ENCODE measurements at places on chromosomes 6 and 20.

GRCh38 chr20:7790189-7790588, 150.1 kb downstream of the HAO1 start:
- H3K27me3 ChIP-seq: no peaks in the 10 kb centered on the region
- H3K4me3 ChIP-seq: no peak overlapping the region
- DNase-seq: no peak
- no peak overlapping the region for H3K27ac ChIP-seq
- no peaks in the 10 kb centered on the region for H3K4me1 ChIP-seq

DNA sequence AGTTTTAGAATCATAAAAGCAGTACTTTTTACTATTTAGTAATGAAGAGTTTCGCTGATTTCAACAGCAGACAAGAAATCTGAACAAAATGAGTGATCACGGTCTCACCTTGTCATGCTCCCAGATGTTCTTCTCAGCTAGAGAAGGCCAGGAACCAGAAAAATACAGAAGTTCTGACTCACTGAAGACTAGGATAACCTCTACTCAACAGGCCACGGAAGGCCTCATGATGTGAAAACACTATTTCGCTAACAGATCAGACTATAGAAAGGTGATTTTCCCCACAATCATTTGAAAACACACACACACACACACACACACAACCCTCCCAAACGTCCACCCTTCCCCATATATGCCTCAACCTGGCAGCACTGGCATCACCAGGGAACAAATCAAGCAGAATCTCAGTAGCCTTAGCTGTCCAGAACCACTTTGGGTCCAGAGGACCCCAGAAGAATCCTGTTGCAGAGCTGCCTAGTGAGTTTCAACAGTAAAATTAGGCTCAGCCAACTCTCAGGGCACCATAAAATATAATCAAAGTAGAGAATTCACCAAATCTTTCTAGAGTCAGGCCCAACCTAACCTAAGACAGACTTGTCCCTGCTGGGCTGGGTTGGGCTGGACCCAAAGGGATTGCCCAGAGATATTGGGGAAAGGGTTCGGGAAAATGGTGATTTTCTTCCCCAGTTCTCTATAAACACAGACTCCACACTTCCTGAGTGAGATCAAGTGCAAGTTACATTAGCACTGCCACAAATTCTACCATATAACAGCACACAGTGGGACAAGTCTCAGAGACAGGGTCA, 7.9 kb downstream of the EXOC2 start:
- H3K4me1 ChIP-seq: peaks cover 59% of the 10 kb centered on the region
- no peak for DNase-seq
- peak overlapping the region; percentile 96 for H3K27ac ChIP-seq
- no peaks in the 10 kb centered on the region for H3K27me3 ChIP-seq
- H3K36me3 ChIP-seq: no peaks in the 10 kb centered on the region
- peak overlapping the region; percentile 11 for H3K4me3 ChIP-seq

DNA sequence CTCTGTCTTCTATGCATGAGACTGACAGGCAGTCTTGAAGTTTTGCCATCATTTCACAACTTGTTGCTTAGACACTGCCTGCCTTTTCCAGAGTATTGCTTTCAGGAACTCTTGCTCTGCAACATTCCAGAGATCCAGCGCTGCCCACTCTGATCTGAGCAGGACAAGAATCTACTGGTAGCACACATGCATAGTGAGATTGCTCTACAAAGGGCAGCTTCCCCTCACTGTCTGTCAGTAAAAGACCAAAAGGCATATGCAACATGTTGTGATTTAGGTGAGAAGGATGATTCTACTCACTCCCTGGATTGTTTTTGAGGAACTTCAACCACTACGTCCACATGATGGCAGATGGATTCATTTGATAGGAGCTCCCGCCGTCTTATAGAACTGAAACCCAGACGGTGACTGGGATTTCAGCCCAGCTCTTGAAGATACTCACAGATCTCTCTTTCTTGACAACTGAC, 259.1 kb downstream of the ARID1B start:
- peaks cover 15% of the 10 kb centered on the region for H3K4me1 ChIP-seq
- H3K4me3 ChIP-seq: no peak overlapping the region
- DNase-seq: no peak
- no peak overlapping the region for H3K27ac ChIP-seq
- H3K27me3 ChIP-seq: no peaks in the 10 kb centered on the region
- H3K36me3 ChIP-seq: no peaks in the 10 kb centered on the region

DNA sequence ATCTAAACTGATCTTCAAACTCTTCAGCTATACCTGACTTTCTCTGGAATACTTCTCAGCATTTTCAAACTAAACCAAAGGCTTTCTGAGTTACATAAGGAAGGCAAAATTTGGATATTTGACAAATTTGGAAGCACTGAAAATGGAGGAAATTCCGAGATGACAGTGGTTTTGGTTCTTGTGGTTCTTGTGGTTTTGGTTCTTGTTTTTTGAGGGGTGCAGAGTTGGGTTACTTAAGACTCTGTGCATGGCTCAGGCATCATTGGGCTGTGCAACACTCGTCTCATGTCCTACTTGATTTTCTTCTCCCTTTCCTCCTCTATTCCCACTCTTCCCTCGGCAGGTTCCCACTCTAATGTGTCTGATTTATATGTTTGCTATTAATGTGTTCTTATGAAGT, 78.0 kb downstream of the SLC22A3 start:
- H3K27ac ChIP-seq: no peak overlapping the region
- H3K27me3 ChIP-seq: peaks cover 8% of the 10 kb centered on the region
- H3K36me3 ChIP-seq: no peaks in the 10 kb centered on the region

DNA sequence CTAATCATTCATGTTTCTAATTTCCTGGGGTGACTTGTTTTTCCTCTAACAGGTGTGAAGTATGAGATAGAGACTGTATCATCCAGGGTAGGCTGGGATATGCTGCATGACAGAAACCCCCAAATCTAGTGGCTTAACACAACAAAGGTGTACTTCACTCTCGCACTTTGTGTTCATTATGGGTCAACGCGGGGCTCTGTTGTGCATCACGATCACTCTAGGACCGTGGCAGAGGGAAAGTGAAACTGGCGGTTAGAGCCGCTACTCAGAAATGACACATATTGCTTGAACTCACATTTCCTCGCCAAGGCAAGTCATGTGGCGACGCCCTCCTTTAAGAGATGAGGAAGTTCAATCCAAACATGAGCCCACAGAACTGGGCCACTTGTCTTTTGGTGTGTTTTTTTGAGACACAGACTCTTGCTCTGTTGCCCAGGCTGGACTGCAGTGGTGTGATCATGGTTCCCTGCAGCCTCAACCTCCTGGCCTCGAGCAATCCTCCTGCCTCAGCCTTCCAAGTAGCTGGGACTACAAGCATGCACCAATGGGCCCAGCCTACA, 41.3 kb downstream of the PCNA start:
- no peak overlapping the region for H3K4me3 ChIP-seq
- H3K27ac ChIP-seq: no peak overlapping the region
- peaks cover 28% of the 10 kb centered on the region for H3K4me1 ChIP-seq

DNA sequence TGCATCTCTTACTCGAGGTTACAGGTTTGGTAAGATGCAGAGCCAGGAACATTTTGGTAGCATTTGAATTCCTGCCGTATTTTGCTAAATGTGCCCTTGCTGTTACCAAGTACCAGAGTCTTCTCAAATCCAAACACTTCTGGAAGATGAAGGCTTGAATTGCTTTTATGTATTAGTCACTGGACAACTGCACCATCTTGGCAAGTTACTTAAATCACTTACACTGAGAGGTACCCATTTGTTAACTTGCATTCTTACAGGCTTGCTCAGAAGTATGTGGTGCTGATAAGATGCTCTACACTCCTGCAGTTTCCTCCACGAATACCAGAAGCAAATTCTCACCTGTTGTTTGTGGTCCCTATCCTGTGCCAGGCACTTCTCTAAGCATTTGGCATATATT, 12.7 kb downstream of the IL22RA2 start:
- DNase-seq: no peak
- peaks cover 9% of the 10 kb centered on the region for H3K27me3 ChIP-seq
- H3K36me3 ChIP-seq: no peaks in the 10 kb centered on the region
- peaks cover 8% of the 10 kb centered on the region for H3K4me1 ChIP-seq

GRCh38 chr6:121582262-121582661, 146.8 kb downstream of the GJA1 start:
- no peak overlapping the region for H3K4me3 ChIP-seq
- no peaks in the 10 kb centered on the region for H3K27me3 ChIP-seq
- no peak overlapping the region for H3K27ac ChIP-seq
- peaks cover 36% of the 10 kb centered on the region for H3K4me1 ChIP-seq
- no peak for DNase-seq

GRCh38 chr20:44361021-44361420, 5.5 kb downstream of the HNF4A start:
- H3K36me3 ChIP-seq: no peaks in the 10 kb centered on the region
- no peak for DNase-seq
- H3K27ac ChIP-seq: no peak overlapping the region
- no peak overlapping the region for H3K4me3 ChIP-seq
- H3K27me3 ChIP-seq: peaks cover 24% of the 10 kb centered on the region
- no peaks in the 10 kb centered on the region for H3K4me1 ChIP-seq

GRCh38 chr6:158611541-158612370, 32.8 kb downstream of the DYNLT1 start:
- peak overlapping the region; percentile 37 for H3K27ac ChIP-seq
- DNase-seq: no peak
- H3K4me3 ChIP-seq: no peak overlapping the region
- H3K4me1 ChIP-seq: peaks cover 3% of the 10 kb centered on the region

DNA sequence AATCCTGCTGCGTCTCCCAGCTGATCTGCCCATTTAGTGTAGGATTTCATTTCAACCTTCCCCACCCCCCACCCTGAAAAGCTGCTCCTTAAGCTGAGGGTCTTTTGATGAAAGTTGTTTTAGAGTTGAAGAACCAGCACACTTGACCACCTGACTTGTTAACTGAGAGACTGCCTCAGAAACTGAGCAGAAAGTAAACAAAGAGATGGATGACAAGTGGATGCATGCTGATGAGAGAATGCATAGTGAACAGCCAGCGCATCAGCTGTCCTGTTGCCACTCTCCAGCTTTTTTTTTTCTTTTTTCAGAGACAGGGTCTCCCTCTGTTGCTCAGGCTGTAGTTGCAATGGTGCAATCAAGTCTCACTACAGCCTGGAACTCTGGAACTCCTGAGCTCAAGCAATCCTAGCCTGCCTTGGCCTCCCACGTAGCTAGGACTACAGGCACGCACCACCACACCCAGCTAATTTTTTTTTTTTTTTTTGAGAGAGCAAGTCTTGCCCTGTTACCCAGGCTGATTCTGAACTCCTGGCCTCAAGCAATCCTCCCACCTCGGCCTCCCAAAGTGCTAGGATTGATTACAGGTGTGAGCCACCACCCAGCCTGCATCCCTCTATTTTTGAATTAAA, 9.5 kb downstream of the RPL10A start:
- DNase-seq: no peak
- no peak overlapping the region for H3K27ac ChIP-seq
- peaks cover 10% of the 10 kb centered on the region for H3K36me3 ChIP-seq

All from chondrocyte (in vitro differentiated cells).